Hepatocyte (in vitro differentiated cells): ENCODE measurements at places on chromosomes 12 and 14.
A peak's percentile ranks its signal among the peaks of the same experiment; 100 is the strongest.

GRCh38 chr12:124191966-124192365 lies 102.9 kb upstream of the RFLNA start:
- no peaks in the 10 kb centered on the region for H3K27me3 ChIP-seq
- peaks cover 43% of the 10 kb centered on the region for H3K4me1 ChIP-seq
- H3K4me3 ChIP-seq, result no peak overlapping the region
- no peak overlapping the region for H3K27ac ChIP-seq
- no peak for DNase-seq

- no peak for DNase-seq
- no peak overlapping the region for H3K4me3 ChIP-seq
- H3K4me1 ChIP-seq, result no peaks in the 10 kb centered on the region
- H3K27me3 ChIP-seq, result peaks cover 8% of the 10 kb centered on the region
- no peak overlapping the region for H3K27ac ChIP-seq
- no peaks in the 10 kb centered on the region for H3K36me3 ChIP-seq
Measured at GRCh38 chr12:113022563-113023297, 33.8 kb upstream of the DTX1 start.

DNA sequence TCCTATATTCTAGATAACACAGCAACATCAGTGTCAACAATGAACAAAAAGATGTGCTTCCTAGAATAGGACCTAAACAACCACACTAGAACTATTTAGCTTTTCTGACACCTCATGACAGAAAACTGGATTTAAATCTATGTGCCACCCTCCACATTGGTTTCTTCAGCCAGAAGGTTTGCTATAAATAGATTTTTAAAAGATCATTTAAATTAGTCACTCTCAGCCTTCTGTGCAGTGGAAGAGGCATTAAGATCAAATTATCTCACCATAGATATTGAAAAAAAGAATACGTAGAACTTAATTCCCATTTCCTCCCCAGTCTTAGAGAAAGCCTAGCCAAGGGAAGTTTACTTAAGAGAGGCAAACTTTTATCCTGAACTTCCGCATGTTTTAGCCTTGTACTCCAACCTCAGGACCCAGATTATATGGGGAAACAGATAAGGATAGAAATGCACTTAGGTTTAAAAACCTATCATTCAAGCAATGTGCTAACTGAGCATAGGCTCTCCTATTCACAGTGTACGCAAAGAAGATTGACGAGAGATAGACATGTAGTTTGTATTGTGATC lies 59.6 kb downstream of the NELL2 start:
- H3K27ac ChIP-seq, result no peak overlapping the region
- peak; percentile 29 for DNase-seq
- no peaks in the 10 kb centered on the region for H3K4me1 ChIP-seq
- H3K36me3 ChIP-seq, result no peaks in the 10 kb centered on the region
- no peaks in the 10 kb centered on the region for H3K27me3 ChIP-seq

- no peaks in the 10 kb centered on the region for H3K36me3 ChIP-seq
- no peaks in the 10 kb centered on the region for H3K27me3 ChIP-seq
- peaks cover 9% of the 10 kb centered on the region for H3K4me1 ChIP-seq
- H3K4me3 ChIP-seq, result no peak overlapping the region
- peak; percentile 38 for DNase-seq
Measured at GRCh38 chr12:30691122-30691879, 4.4 kb downstream of the IPO8 start.

- no peak overlapping the region for H3K4me3 ChIP-seq
- H3K27me3 ChIP-seq, result no peaks in the 10 kb centered on the region
- no peak overlapping the region for H3K27ac ChIP-seq
- H3K4me1 ChIP-seq, result no peaks in the 10 kb centered on the region
- no peak for DNase-seq
Measured at GRCh38 chr12:97216848-97217247, 245.8 kb upstream of the RMST start.

DNA sequence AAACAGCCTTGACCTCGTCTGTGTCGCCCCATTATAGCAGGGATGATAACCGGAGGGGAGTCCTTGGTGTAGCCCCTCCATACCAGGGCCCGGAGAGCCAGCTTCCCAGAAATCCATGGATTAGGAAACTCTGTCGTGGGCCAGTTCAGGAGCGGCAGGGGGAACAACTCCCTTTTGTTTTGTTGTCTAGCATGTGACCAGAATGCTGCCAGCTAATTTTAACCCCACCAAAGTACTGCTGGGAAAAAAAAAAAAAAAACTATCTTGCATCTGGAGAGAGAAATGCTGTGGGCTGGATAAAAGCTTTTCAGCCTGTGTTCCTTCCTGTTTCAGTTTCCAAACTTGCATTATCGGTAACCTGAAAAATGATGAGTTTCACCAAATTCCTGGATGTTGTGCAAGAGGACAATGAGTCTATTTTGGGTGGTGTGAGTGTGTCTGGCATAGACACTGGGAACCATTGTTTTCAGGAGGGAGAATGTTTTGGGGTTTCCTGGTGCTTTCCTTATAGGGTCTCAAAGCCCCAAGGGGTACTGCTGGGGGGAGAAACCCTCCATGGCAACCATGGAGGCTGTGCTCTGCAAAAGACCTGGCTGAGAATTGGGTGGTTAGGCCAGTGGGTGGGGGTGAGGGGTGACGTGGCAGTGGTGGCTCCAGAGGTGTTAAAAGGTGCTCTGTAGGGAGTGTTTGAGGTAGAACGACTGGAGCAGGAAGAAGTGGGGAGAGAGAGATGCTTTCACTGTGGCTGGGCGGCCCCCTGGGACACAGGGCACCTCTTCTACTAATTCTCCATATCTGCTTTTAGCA lies 14.9 kb upstream of the IRF2BPL start:
- no peak overlapping the region for H3K4me3 ChIP-seq
- H3K27ac ChIP-seq, result peak overlapping the region; percentile 96
- peaks cover 63% of the 10 kb centered on the region for H3K4me1 ChIP-seq

DNA sequence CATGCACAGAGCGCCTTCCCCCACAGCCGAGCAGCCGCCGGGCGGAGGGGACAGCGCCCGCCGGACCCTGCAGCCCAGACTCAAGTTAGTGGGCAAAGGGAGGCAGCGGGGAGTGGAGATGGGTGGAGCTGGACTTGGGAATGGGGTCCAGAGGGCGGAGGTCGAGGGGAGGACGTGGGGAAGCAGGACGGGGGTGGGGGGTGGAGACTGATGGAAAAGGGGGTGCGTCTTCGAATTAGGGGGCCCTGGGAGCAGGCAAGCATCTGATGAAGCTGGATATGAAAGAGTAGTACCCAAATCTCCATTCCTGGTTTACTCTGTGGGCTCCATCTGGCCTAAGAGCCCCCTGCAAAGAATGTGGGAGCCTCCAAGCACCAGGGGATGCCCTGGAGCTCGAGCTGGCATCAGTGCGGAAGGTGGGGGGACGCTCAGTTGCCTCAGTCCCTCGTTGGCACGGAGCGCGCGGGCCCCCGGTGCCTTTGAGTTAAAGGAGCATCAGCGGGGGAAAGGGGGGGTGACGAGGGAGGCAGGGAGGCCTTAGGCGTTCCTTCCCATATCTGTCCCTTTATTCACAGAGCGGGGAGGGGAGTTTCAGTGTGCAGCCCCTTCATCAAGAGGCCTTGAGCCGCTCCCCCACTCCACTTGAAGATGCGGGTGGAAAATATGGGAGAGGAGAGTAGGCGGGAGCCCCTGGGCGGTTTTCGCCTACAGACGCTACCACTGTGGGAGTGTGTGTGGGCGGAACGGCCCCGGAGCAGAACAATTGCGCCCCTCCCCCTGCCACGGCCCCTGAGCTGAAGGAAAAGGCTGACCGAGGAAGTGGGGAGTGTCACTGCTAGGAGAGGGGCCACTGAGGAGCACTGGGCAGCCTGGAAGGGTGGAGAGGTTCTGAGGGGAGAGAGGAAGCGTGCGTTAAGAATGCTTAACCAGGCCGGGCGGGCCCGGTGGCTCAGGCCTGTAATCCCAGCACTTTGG lies 644 bp downstream of the NAB2 start:
- peak overlapping the region; percentile 90 for H3K4me3 ChIP-seq
- no peaks in the 10 kb centered on the region for H3K27me3 ChIP-seq
- peak overlapping the region; percentile 100 for H3K27ac ChIP-seq

GRCh38 chr12:24948420-24948756 lies 513 bp downstream of the BCAT1 start:
- peak overlapping the region; percentile 75 for H3K27ac ChIP-seq
- no peaks in the 10 kb centered on the region for H3K36me3 ChIP-seq
- H3K27me3 ChIP-seq, result peaks cover 6% of the 10 kb centered on the region
- H3K4me3 ChIP-seq, result peak overlapping the region; percentile 35
- DNase-seq, result peak; percentile 8

DNA sequence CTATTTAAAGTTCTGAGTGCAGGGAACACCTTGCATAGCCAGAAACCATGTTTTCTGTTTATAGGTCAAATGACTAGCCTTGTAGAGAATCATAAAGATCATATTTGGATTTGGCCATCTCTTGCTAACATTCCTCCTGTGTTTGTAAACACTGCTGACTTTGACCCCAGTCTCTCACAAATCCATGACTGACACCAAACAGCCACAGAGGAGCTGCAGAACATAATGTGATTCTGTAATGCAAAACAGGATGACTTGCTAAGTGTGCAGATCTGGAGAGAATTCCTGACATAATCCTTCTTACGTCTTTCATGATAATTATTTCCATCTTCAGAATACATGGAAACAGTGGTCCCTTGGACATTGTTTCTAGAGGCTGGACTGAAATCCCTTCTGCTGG lies 211.8 kb downstream of the BMP4 start:
- no peak overlapping the region for H3K4me3 ChIP-seq

- H3K4me3 ChIP-seq, result no peak overlapping the region
- no peak for DNase-seq
- H3K4me1 ChIP-seq, result peaks cover 17% of the 10 kb centered on the region
- H3K27ac ChIP-seq, result no peak overlapping the region
- H3K36me3 ChIP-seq, result no peaks in the 10 kb centered on the region
Measured at GRCh38 chr14:68856572-68856971, 63.7 kb upstream of the ZFP36L1 start.

GRCh38 chr14:90756755-90757345 lies 59.4 kb downstream of the TTC7B start:
- H3K36me3 ChIP-seq, result no peaks in the 10 kb centered on the region
- no peak for DNase-seq
- peaks cover 5% of the 10 kb centered on the region for H3K4me1 ChIP-seq
- no peak overlapping the region for H3K27ac ChIP-seq

DNA sequence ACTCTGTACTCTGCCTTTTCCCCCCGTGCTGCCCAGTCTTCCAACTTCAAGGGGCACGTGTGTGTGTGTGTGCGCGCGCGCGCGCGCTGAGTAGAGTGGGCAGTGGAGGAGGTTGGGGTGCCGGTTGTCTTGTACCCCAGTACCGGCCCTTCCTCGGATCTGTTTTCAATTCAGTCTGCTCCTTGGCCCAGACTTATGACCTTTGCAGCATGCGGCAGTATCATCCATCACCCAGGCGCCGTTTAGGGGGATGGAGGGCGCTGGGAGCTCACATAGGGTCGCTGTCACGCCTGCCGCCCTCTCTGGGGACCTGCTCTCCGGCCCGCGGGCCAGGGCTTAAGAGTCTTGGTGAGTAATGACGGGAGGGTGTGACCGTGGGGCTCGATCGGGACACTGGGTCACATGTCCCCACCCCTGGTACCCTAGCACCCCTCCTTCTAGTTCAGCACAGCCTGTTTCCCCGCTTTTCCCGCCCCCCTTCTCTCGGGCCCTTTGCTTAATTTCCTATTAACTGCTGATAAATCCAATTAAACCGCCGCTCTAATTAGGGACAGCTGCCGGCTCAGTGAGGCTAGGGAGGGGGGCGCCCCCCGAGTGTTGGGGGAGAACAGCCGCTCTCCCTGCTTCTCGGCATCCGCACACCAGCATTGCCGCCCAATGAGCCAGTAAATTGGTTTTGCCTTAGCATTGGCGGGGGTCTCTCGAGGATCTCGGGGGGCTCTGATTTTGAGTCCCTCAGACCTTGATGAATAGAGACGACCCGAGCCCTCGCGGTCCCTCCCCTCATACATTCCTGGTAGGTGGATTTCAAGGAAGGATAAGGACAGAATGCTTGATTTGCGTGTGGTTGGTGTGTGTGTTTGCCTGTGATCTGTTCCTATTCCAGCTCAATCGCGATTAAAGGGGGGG lies 9.3 kb downstream of the STAC3 start:
- no peaks in the 10 kb centered on the region for H3K36me3 ChIP-seq
- no peak for DNase-seq
- H3K4me1 ChIP-seq, result peaks cover 59% of the 10 kb centered on the region

GRCh38 chr12:132585177-132585576 lies 25.2 kb downstream of the LRCOL1 start:
- H3K4me3 ChIP-seq, result no peak overlapping the region
- H3K4me1 ChIP-seq, result no peaks in the 10 kb centered on the region
- no peaks in the 10 kb centered on the region for H3K36me3 ChIP-seq
- DNase-seq, result no peak
- H3K27me3 ChIP-seq, result peaks cover 12% of the 10 kb centered on the region

GRCh38 chr12:53781228-53781801 lies 29.5 kb upstream of the CISTR start:
- peaks cover 60% of the 10 kb centered on the region for H3K27me3 ChIP-seq
- no peak for DNase-seq
- no peak overlapping the region for H3K4me3 ChIP-seq

- no peaks in the 10 kb centered on the region for H3K4me1 ChIP-seq
- peak; percentile 37 for DNase-seq
- H3K27ac ChIP-seq, result no peak overlapping the region
Measured at GRCh38 chr12:14111230-14111865, 129.9 kb upstream of the GRIN2B start.

DNA sequence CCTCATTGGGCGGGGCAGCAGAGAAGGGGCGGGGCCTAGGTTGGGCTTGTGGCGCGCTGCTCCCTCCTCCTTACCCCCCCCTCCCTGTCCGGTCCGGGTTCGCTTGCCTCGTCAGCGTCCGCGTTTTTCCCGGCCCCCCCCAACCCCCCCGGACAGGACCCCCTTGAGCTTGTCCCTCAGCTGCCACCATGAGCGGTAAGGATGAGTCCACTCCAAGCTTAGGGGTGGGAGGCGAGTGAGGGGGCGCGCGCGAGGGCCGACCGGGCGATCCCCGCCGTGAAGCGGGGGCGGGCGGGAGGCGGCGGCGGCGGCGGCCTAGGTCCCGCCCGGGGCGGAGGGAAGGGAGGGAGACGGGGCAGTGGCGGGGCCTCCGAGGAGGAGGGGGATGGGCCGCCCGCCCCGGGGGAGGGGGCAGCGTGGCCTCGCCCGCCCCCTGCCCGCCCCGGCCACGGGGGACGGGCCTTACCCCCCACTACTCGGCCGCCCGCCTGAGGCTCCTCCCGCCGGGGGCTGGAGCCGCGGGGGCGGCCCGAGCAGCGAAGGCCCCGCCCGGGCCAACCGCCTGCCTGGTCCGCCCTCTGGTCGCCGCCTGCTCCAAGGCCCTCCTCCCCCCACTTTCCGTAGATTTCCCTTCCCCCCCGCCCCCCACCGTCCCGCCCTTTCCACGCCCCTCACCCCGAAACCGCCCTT lies at the start of gene SP1:
Gene SP1 (plus strand): TSS at position 73 of the 690 bp plus-strand sequence. CDS start 116 bp downstream, at position 189.
- no peaks in the 10 kb centered on the region for H3K36me3 ChIP-seq
- H3K4me1 ChIP-seq, result peaks cover 36% of the 10 kb centered on the region
- no peaks in the 10 kb centered on the region for H3K27me3 ChIP-seq
- peak; percentile 97 for DNase-seq
- H3K4me3 ChIP-seq, result peak within 1 kb of the TSS; percentile 16
- peak within 1 kb of the TSS; percentile 96 for H3K27ac ChIP-seq

GRCh38 chr12:46263140-46264016 lies 5.5 kb downstream of the SLC38A1 start:
- peaks cover 55% of the 10 kb centered on the region for H3K4me1 ChIP-seq
- no peak overlapping the region for H3K4me3 ChIP-seq
- H3K27ac ChIP-seq, result peak overlapping the region; percentile 35
- no peaks in the 10 kb centered on the region for H3K36me3 ChIP-seq
